ENCODE measurements at places on chromosomes 4 and X. TPM values are rescaled to one million over a fixed set of nuclear protein-coding genes. Genes with fewer than 3 reads are reported as not detected.

KLHL34 gene
- total RNA-seq = not detected

SPARCL1 gene
- 369 TPM for total RNA-seq

HTN3 gene
- not detected for total RNA-seq

SRPX2 gene
- total RNA-seq = 39.1 TPM

SATL1 gene
- total RNA-seq = not detected

ARMCX2 gene
- total RNA-seq = 36.0 TPM

NWD2 gene
- total RNA-seq = not detected

ABCE1 gene
- 41.2 TPM for total RNA-seq

H2BW2 gene
- total RNA-seq = not detected

VCX2 gene
- total RNA-seq = not detected

PWWP3B gene
- total RNA-seq = 1.1 TPM

SOWAHB gene
- 2.5 TPM for total RNA-seq

NDNF gene
- 201 TPM for total RNA-seq

XAGE5 gene
- total RNA-seq = not detected

MAP7D2 gene
- total RNA-seq = 0.26 TPM

CXCL6 gene
- not detected for total RNA-seq

CACNA1F gene
- total RNA-seq = 1.4 TPM
